Lung (tissue), 17 donors: ENCODE measurements at places on chromosomes 11 and 22.

GRCh38 chr11:46183819-46184218 is 62.6 kb upstream of the PHF21A start:
- no peak for DNase-seq

GRCh38 chr22:47042116-47042825 is 279.8 kb downstream of the TBC1D22A start:
- no peak for DNase-seq

- DNase-seq, result no peak
These were observed 40.1 kb upstream of the RFPL3 start for GRCh38 chr22:32317524-32317923.

DNA sequence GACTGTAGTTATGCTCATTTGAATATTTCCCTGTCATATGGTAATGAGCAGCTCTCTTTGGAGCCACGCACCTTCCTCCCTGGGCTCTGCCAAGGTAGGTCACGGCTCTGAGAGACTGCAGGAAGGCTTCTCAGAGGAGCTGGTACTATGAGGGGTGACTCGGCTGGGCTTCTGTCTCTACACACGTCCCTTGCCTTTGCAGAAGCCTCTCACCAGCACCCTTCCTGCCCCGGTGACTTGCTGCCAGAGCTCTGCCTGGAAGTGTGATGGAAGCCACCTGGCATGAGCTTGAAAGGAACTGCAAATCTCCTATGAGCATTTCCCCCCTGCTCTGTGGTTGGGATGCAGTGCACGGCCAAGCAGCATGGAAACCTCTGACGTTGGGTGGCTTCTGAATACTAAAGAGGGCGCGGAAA is 74.2 kb downstream of the KIRREL3 start:
- DNase-seq, result peak; percentile 28

DNA sequence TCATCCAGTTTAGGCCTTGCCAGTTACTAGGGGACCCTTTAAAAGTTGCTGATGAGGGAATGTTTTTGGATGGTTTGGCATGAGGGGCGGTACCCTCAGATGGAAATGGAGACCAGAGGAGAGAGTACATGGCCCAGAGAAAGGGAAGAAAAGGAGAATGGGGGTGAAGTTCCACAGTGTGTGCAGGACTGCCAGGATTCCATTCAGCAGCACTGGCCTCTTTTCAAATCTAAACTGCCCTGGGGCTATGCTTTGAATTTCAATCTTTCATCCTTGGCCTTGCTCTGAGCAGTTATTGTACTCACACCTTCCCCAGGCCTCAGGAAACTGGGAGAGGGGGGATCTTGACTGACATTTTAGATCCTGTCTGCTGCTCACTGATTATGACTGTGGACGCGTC is 3.0 kb downstream of the SLC3A2 start:
- no peak for DNase-seq

GRCh38 chr22:28933321-28933720 is 49.9 kb downstream of the ZNRF3 start:
- DNase-seq, result no peak

DNA sequence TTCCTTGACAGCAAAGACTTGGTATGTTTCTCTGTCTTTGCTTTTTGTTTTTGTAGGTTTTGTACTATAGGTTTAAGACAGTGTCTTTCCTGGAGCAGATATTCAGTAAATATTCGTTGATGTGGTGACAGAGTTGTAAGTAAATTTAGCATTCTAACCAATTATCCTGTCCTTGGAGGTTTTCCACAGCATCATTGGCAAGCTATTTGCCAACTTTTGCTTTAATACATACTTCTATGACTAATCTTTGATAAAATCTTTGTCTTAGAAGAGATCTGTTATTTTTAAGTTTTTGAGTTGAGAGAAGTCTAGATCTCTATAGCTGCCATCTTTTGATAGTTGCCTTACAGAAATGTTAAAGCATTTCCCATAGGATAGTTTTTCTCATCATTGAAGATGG is 3.8 kb downstream of the USP47 start:
- DNase-seq, result no peak

DNA sequence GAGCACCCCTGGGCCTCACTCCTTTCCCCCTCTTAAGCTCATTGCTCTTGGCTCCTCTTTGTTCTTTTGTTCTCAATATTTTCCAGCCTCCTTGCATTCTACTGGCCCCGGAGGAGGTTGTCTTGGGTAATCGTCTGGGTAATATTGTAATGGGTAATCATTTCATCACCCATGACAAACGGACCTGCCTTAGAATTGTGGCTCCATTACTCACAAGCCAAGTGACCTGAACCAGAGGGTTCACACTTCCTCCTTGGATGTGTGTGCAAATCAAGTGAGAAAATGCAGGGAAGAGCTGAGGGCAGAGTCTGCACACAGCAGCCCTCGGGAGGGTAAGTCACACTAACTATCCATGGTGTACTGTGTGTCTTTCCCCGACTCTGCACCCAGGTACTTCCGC is 305.0 kb downstream of the BUD13 start:
- no peak for DNase-seq

DNA sequence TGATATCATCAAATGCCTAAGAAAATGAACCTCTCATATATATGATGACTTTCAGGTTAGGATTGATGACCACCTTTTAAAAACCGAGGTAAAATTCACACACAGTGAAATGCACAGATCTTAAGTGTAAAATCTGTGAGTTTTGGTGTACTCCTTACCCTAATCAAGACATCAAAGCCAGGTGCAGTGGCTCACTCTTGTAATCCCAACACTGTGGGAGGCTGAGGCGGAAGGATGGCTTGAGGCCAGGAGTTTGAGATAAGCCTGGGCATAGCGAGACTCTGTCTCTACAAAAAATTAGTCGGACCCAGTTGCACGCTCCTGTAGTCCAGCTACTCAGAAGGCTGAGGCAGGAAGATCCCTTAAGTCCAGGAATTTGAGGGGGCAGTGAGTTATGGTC is 140.4 kb downstream of the UVRAG start:
- no peak for DNase-seq

GRCh38 chr11:95821640-95822039 is 31.3 kb downstream of the CEP57 start:
- no peak for DNase-seq

DNA sequence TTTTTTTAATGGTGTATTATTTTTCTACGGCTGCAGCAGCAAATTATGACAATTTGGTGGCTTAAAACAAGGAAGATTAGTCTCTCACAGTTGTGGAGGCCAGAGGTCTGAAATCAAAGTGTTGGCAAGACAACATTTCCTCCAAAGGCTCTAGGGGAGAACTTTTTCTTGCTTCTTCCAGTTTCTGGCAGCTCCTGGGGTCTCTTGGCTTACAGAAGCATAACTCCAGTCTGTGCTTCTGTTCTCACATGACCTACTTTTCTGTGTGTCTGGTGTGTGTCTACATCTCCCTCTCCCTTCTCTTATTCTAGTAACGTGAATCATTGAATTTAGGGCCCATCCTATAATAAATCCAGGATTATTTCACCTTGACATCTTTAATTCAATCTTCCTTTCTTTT is 551.9 kb upstream of the LUZP2 start:
- peak; percentile 89 for DNase-seq

- DNase-seq, result no peak
These were observed 61.5 kb upstream of the PITPNB start for GRCh38 chr22:27980424-27981148.

DNA sequence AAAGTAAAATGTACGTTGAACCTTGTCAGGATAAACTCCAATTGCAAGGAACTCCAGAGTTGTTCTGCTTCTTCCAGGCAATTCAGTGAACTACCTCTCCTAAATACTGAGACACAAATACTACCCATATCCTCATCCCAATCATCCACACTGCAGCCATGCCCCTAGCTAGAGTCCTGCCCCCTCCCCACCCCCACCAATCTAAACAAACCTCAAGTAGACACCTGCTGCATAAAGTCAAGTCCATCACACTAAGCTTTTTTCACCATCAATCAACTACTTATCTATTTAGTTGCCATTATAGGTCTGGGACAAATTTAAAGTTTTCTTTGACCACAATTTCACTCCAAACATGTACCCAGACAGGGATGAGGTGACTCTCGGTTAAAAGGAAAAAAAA is 93.2 kb upstream of the APOA1 start:
- DNase-seq, result no peak

DNA sequence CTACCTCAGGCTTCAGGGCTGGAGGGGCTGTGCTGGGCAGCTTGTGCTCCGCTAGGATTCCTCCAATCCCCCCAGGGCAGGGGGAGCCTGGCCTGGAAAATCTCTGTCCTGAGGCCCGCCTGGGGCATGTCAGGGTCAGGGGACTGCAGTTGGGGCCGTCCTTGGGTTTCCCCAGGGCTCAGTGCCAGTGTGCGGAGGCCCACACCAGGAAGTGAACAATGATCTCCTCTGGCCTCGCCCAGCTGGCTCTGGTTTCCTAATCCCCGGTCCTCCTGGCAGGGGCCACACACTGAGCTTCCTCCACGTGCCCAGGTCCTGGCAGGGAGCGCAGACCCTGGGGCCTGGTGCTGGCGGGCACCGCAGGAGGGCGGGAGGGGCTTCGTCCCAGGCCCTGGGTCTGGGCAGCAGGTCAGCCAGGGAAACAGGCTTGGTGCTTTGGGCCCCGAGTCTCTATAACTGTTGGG is 1.4 kb upstream of the MUC2 start:
- peak; percentile 72 for DNase-seq

GRCh38 chr11:119094816-119095065 is 6.9 kb downstream of the DPAGT1 start:
- DNase-seq, result peak; percentile 88

DNA sequence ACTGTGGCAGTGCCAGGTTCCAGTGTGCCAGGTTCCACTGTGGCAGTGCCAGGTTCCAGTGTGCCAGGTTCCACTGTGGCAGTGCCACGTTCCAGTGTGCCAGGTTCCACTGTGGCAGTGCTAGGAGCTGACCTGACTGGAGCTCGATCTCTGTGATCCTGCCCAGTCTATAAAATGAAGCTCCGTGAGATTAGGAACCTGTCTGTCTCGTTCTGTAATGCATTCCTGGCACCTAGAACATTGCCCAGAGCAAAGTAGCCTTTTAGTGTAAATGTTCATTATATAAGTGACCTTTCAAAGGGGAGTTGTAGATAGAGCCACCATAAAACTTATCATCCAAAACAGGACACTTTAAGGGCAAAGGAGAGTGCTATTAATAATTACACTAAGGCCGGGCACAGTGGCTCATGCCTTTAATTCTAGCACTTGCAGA is 36.0 kb downstream of the ART5 start:
- DNase-seq, result no peak

GRCh38 chr11:57213342-57214097 is 23.5 kb downstream of the APLNR start:
- DNase-seq, result peak; percentile 94

GRCh38 chr11:20844630-20845029 is 175.2 kb downstream of the NELL1 start:
- DNase-seq, result no peak

GRCh38 chr11:113242767-113243397 is 71.5 kb upstream of the TTC12 start:
- DNase-seq, result peak; percentile 76

GRCh38 chr22:21941921-21942320 is 10.7 kb downstream of the PPM1F start:
- no peak for DNase-seq

- DNase-seq, result peak; percentile 66
These were observed 37.7 kb downstream of the LDLRAD3 start for GRCh38 chr11:35981581-35981980.

DNA sequence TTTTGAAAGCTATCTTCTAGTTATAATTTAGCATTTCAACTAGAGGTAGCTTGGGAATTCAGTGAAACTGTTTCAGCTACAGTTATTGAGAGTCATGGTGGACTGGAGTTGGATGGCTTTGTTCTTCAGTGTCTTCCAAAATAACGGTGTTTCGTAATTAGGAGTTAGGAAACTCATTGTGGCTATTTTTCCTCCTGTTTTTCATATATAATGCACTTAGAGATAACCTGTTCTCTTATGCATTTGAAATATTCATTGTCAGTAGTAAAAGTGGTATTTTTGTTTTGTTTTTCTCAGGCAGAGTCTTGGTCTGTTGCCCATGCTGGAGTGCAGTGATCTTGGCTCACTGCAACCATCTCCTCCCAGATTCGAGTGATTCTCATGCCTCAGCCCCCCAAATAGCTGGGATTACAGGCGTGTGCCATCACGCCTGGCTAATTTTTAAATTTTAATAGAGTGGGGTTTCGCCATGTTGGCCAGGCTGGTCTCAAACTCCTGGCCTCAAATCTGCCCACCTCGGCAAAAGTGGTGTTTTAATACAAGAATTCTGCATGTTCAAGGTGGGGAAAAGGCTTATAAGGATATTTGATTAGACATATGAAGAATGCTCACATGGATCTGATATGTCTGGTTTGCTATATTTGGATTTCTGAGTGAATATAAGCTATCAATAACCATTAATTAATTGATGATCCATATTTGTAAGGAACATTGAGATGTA is 12.7 kb downstream of the PDHX start:
- DNase-seq, result no peak

- no peak for DNase-seq
These were observed 61.3 kb upstream of the RASD2 start for GRCh38 chr22:35479359-35479758.

DNA sequence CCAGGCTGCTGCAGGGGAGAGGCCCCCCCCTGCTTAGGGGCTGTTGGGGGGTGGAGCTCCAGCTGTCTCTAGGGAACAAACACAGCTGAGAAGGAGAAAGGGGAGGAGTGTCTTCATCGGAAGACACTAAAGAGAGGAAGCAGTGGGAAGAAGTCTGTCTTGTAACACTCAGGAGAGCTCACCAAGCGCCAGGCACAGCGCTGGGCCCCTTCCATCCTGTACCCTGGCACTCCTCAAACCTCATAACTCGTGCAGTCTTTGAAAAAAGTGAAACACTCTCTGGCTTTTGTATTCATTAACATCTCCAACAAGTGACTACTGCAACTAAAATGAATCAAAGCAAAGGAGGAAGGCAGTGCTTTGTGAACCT is 67.4 kb upstream of the PRDM11 start:
- peak; percentile 34 for DNase-seq

DNA sequence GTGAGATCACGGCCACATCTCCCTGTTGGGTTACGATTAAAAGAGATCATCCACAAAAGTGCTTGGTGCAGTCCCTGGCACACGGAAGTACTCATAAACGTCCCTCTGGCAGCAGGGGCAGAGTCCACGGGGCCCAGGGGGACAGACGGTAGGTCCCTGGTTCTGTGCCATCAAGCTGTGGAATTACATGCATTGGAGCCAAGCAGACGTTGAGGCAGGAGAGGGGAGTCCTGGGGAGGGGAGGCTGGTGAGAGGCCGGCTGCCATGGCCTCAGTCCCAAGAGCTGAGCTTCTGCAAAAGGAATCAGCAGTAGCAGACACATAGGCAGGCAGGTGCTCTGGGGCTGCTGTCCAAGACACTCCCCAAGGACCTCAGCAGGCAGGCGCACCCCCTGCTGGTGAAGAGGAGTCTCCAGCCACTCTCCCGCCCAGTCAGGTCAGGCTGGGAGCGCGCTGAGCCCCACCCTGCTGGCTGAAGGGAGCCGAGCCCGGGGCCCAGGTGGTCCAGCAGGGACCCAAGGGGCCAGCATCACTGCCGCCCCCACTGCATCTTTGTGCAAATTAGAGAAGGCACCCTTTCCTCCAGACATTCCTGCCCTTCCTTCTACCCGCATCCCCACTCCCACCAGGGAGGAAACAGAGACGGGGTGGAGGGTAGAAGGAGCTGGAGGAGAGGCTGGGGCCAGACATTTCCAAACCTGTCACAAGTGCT is 7.6 kb upstream of the KCTD17 start:
- peak; percentile 61 for DNase-seq

- DNase-seq, result no peak
These were observed 2.6 kb downstream of the KCNJ5 start for GRCh38 chr11:128893578-128894285.
